ENCODE measurements at places on chromosomes 13 and 19.

- DNase-seq: no peak
Observed at GRCh38 chr19:47356900-47357299, 7.8 kb downstream of the DHX34 start.

DNA sequence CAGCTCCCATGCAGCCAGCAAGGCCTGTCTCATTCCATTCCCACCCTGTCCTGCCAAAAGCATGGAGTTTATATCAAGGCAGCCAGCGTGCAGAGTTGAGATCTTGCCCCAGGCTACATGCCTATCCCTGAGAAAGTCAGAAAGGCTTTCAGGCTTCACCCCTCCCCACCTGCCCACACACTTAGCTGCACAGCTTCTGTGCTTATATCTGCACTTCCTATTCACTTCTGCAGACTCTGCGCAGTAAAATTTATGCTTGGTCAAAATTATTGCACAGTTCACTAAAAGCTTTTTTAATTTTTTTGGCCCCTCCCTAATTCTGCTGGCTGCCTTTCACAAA is 12.5 kb upstream of the ZNF675 start:
- no peak for DNase-seq

- no peak for DNase-seq
Observed at GRCh38 chr19:34667349-34668076, 9.4 kb downstream of the SCGB2B2 start.

GRCh38 chr19:5672708-5673459 is 7.4 kb downstream of the MICOS13 start:
- no peak for DNase-seq
